Omental fat pad (tissue), 4 donors: ENCODE measurements at places on chromosomes 6 and 20. TPM values are rescaled to one million over a fixed set of nuclear protein-coding genes. Genes with fewer than 3 reads are reported as not detected.

Gene C6orf15
- total RNA-seq, result not detected

Gene LYRM4
- 47.8 TPM for total RNA-seq

Gene TBCC
- 16.4 TPM for total RNA-seq

Gene KIAA1755
- total RNA-seq, result 0.24 TPM

Gene SLC12A5
- not detected for total RNA-seq

- DNase-seq, result no peak
Measured at GRCh38 chr20:8996817-8997512, 71.9 kb upstream of the PLCB4 start.

GRCh38 chr6:170000071-170000843, 248.8 kb downstream of the ERMARD start:
- no peak for DNase-seq

- DNase-seq, result no peak
Measured at GRCh38 chr20:859751-860231, 26.3 kb downstream of the FAM110A start.

- DNase-seq, result no peak
Measured at GRCh38 chr6:87553159-87553765, 36.5 kb downstream of the RARS2 start.
